GM18507 (cell line): ENCODE measurements at places on chromosomes 4 and X.

GRCh38 chr4:3316146-3316545, 23.3 kb downstream of the RGS12 start:
- DNase-seq, result no peak

GRCh38 chr4:55756208-55756607, 63.4 kb upstream of the EXOC1L start:
- DNase-seq, result no peak

GRCh38 chr4:53490161-53490956, 100.9 kb downstream of the LNX1 start:
- DNase-seq, result no peak

DNA sequence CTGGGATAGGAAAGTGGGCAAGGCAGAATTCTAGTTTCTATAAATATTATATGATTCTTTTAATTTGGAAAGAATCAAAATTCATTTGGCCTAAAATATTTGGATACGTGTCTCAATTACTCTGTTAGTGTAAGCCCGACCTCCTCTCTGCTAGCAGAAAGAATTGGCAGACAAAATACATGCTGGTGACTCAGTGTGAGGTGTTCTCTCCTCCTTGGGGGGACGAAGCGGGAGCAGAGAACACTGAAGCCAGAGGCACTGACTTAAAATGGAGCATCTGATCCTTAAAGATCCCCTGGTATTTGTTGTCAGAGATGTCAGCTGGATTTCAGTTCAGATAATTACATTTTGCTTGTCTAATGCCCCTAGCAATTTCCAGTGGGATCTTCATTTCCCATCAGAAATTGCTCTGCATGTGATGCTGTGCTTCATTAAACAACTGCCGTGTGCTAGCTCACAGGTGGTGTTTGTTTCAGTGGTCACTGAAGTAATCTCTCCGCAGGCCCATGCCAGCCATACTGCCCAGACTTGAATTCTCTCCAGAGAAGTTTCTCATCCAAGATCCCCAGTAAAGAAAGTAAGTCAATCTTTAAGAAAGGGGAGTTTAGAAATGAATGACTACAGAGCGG, 188.7 kb upstream of the TLL1 start:
- DNase-seq, result no peak

GRCh38 chrX:24426340-24426913, 38.7 kb upstream of the PDK3 start:
- no peak for DNase-seq
